ENCODE measurements at places on chromosomes 3 and 15.

DNA sequence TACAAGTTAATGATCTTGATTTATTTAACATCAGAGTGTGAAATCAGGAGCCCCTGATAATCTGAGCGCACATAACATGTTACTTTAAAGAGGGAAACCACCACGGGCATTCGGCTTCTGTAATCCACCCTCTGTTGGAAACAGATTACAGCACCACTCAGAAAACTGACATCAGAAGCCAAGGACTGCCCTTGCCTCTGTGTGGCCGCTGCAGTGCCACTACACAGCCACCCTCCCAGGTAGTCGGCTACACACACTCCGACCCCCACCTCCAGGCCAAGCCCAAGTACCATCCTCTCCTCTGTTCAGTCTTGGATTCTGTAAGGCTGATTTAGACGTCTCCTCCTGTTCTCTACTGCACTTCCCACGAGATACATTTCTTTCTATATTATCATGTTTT lies 251.7 kb downstream of the GABRB3 start:
- DNase-seq = no peak

GRCh38 chr3:34256021-34256420 lies 457.6 kb downstream of the PDCD6IP start:
- no peak for DNase-seq

GRCh38 chr15:42973114-42973513 lies 52.5 kb upstream of the TTBK2 start:
- no peak for DNase-seq

DNA sequence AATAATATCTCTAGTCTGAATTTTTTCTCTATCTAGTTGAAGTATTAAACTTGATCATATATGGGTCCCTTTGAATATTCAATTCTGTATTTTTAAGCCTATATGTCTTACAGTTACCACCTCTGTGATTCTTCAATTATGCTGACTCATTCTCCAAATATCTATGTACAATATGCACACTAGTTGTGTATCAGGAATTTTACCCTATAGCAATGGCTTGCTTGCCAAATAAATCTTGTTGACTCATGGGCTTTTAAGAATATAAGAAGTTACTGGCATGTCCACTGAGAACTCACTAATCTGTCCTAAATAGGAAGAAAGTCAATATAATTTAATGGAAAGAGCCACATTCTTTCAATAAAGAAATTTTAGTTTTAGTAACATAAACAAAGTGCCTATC lies 656.3 kb downstream of the RBMS3 start:
- DNase-seq = no peak

GRCh38 chr15:25807063-25807462 lies 56.1 kb downstream of the ATP10A start:
- no peak for DNase-seq

DNA sequence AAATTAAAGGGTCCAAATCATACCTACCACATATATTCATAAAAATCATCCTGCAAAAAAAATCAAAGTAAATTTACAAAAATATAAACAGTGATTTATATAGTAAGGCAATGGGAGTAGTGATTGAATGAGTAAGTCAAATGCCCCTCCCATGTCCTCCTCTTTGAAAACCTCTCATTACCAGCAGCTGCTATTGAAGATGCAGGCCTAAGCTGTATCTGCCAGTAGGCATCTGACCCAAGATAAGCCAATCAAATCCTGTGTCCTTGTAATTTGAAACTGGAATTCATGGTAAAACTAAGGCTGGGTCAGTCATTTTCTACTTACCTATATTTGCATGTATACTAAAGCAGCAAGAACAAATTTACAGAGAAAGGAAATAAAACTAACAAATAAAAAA lies 60.4 kb upstream of the POU1F1 start:
- no peak for DNase-seq

DNA sequence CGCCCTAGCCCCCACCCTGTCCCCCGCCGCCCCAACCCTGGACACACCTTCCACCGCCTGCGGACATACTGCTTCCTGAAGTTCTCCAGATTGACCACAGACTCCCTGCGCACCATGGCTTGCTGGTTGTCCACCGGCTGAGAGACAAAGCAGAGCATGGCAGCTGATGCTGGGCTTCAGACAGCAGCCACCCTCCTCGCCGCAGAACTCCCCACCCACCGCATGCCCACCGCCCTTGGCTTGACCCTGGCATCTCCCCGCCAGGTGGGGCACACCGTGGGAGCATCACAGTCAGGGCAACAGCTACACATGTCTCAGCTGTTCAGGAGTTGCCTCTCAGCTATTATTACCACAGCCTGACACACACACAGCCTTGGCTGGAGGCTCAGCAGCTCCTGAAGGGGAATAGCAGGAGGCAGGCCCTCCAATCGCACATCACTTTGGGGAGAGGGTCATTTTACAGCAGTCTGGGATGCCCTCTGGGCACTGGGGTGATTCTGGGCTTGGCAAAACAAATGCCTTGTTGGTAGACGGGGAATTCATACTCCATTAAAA lies 78.4 kb upstream of the HERC1 start:
- DNase-seq = no peak

DNA sequence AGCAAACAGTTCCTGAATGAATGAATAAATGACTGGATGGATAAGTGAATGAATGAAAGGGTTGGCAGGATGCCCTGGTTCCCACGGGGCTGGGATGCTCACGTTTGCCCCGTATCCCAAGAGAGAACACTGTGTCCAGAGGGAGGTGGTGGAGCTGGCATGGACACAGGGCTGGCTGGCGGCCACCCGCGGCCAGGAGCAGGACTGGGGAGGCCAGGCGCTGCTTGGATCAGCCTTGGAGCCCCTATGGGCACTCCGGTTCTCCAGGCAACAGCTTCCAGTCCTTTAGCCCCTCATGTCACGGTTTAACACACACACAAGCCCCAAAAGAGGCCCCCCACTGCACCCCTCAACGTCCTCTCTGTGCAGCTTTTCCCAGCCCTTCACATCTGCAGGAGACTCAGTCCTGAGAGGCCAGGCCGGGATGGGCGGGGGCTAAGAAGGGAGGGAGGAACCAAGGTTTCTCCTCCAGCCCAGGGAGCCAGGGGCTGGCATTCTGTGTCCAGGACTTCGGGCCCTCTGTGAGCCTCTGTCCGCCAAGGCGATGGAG lies 86.0 kb upstream of the ALDH1L1 start:
- no peak for DNase-seq

GRCh38 chr15:29685156-29686078 lies 136.9 kb downstream of the TJP1 start:
- DNase-seq = no peak

DNA sequence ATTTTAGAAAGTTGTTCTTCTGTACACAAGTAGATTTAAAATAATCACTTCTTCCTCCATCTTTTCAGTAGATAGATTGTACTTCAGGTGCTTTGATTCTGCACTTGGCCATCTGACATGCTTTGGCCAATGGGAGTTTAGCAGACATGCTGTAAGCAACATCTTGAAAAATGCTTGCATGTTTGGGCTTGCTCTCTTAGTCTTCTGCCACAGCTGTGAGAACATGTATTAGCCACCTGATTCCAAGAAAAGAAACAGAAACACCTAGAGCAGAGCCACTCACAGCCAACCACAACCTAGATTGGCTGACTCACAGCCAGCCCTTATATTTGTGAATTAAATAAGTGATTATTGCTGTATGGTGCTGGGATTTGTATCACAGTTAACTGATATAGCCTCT lies 70.2 kb upstream of the GADL1 start:
- peak; percentile 83 for DNase-seq

GRCh38 chr3:51385621-51386091 lies 565 bp downstream of the MANF start:
- no peak for DNase-seq

DNA sequence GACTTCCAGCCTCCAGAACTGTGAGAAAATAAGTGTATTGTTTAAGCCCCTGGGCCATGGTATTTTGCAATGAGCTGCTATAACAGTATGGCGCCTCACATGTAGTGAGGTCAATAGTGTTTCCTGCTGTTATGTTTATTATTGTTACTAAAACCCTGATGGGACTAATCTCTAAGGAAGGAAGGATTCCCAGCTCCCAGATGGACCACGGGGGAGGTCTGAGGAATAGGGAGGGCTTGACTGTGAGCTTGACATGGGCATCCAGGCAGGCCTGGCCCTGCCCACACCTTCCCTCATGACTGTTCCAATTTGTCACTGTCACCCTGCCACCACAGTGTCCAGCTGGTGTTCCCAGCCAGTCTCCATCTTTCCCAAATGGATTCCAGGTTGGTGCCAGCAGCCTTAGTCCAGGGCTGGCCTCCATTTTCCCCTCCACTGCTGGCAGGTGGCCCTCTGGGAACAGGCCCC lies 14.5 kb upstream of the SLC41A3 start:
- DNase-seq = no peak

- no peak for DNase-seq
Observed at GRCh38 chr15:50113992-50114780, 4.8 kb downstream of the ATP8B4 start.

- DNase-seq = no peak
Observed at GRCh38 chr15:69117431-69117871, 43.0 kb upstream of the GLCE start.

DNA sequence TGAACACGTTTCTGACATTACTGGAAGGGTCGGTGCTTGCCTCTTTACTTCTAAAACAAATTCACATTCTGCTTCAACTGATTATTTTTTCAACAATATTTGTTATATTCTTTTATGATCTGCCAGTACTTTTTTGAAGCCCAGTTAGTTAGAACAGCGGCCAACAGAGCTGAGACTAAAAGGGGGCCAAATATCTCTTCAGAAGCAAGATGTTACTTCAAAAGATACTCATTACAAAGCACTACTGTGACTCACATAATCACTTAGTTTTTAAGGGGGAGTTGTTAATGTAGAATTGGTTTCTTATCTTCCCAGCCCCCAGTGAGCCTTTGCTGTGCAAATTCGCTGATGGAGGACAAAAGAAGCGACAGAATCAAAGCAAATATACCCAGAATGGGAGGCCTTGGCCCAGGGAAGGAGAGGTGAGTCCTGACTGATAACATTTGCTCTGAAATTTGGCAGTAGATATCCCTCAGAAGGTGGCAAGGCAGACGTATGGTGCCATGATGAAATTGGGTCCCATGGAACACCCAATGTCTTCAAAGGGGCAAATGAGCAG lies 587.8 kb downstream of the RBMS3 start:
- DNase-seq = no peak

DNA sequence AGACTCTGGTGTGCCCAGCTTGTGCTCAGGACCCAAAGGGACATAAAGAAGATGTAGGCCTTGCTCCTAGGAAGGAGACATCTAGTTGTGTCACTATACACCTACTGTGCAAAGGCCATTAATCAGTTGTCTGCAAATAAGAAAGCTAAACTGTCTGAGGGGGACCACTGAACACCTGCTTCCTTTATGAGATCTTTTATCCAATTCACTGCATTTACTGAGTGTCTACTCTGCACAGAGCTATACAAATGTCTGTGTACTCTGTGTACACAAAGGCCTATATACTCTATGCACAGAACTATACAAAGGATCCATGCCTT lies 124.8 kb downstream of the CTNNB1 start:
- DNase-seq = no peak

DNA sequence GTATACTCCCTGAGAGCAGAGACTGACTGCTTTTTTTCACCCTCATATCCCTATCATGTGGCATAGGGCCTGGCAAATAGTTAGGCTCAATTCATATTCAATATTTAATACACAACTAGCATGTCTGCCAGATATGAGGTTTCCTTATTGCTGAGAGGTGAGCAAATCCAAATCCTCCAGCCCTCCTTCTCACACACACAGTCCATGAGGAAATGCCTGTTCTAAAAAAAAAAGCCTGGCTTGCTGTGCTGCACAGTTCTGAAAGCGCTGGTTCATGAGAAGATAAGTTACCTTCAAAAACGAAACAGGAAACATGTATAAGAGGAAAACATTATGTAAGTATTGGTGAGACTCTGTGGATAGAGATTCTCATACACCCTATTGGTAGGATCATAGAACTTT lies 15.5 kb upstream of the ACAP2 start:
- peak; percentile 12 for DNase-seq

- no peak for DNase-seq
Observed at GRCh38 chr3:123332124-123332641, 116.7 kb downstream of the ADCY5 start.

GRCh38 chr3:59064276-59064675 lies 14.5 kb upstream of the CFAP20DC start:
- no peak for DNase-seq

GRCh38 chr3:102148598-102149337 lies 286.0 kb upstream of the ZPLD1 start:
- DNase-seq = no peak

- DNase-seq = no peak
Observed at GRCh38 chr3:11651900-11652299, 8.2 kb upstream of the VGLL4 start.

DNA sequence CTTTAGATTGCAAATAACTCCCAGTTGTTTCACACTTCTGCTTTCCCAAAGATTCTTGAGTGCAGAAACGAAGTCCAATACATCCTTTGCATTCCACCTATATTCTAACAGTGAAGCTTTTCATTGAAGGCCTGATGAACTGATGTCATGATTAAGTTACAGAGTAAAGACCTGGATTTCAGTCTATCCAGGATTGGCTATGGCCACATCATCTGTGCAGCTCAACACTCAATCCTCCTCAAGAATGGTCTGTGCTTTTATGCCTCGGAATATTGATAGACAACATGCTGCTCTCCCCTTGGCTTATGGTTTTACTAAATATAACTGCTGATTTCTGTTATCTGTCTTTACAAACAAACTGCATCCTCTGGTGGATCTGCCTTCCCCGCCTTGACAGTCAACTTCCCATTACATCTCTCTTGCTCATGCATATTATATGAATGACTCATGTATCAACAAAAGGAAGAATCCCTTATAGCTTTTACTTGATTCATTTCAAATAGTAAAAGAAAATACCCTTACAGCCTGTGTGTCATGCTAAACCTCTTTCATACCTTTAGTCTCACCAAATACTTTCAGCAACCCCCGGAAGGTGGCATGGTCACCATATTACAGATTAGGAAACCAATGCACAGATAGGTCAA lies 59.5 kb downstream of the SCN11A start:
- DNase-seq = no peak

- no peak for DNase-seq
Observed at GRCh38 chr3:72214066-72214951, 429.4 kb upstream of the PROK2 start.

GRCh38 chr15:77292969-77293558 lies 126.8 kb downstream of the PEAK1 start:
- no peak for DNase-seq

- no peak for DNase-seq
Observed at GRCh38 chr15:62605282-62605681, 437.3 kb upstream of the TPM1 start.

DNA sequence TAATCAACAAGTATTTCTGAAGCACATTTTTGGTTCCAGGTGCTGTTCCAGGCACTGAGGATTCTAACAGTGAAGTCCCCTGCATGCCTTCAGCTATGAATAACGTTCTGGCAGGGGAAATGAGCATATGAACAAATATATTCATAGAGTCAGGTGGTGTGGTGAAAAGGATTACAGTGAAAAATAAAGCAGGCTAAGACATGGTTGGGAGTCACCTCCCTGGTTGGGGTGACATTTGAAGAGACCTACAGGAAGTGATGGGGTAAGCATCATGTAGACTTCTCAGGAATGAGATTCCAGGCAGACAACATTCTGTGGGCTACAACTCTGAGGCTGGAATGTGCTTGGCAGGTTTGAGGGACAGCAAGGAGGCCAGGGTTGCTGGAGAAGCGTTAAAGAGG lies 15.0 kb downstream of the FRMD4B start:
- peak; percentile 60 for DNase-seq

Measured in DND-41 (cell line).